Activated CD4-positive, alpha-beta T cell treated with anti-CD3 and anti-CD28 coated beads, Interleukin-10, Interleukin-2, amounts not matched to agents 100 ng/mL and 50 ng/mL, durations not matched to agents 16 hours and 8 hours (primary cell): ENCODE measurements at places on chromosomes 7 and 10.
A peak's percentile ranks its signal among the peaks of the same experiment; 100 is the strongest.

- no peak for DNase-seq
These were observed 12.7 kb upstream of the MACC1 start for GRCh38 chr7:20229646-20230500.

- DNase-seq = no peak
These were observed 20.8 kb upstream of the OPTN start for GRCh38 chr10:13078912-13079775.

DNA sequence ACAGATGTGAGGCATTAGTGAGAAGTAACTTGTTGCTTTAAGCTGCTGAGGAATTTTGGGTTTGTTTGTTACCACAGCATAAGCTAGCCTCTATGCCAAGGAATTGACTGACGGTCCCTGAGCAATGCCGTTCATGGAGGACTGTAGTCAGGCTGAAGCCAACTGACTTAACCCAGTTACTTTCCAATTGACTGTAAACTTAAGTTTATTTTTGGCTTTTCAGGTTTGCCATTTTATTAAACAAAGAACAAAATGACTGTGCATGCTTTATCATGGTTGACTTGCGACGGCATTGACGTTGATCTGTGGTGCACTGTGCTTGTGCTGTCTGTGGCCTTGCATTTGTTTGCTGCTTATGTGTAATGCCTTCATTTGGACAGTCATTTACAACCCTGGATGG is 53.5 kb downstream of the DNAJB9 start:
- peak; percentile 26 for DNase-seq

- peak; percentile 93 for DNase-seq
These were observed 81.9 kb downstream of the CREM start for GRCh38 chr10:35208536-35208935.

DNA sequence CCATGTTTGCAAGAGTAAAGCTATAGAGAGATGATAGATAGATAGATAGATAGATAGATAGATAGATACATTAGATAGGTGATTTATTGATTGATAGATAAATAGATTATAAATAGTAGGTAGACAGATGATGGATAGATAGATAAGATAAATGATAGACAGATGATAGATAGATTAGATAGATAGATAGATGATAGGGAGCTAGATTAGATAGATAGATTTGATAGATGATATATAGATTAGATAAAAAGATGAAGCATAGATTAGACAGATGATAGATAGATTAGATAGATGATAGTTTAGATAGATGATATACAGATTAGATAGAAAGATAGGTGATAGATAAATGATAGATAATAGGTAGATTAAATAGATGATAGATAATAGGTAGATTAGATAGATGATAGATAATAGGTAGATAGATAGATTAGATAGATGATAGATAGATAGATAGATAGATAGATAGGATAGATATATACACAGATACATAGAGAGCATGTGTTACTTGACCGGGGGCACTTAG is 243.3 kb upstream of the FOXK1 start:
- DNase-seq = no peak

GRCh38 chr7:1282679-1283078 is 50.0 kb downstream of the UNCX start:
- no peak for DNase-seq

DNA sequence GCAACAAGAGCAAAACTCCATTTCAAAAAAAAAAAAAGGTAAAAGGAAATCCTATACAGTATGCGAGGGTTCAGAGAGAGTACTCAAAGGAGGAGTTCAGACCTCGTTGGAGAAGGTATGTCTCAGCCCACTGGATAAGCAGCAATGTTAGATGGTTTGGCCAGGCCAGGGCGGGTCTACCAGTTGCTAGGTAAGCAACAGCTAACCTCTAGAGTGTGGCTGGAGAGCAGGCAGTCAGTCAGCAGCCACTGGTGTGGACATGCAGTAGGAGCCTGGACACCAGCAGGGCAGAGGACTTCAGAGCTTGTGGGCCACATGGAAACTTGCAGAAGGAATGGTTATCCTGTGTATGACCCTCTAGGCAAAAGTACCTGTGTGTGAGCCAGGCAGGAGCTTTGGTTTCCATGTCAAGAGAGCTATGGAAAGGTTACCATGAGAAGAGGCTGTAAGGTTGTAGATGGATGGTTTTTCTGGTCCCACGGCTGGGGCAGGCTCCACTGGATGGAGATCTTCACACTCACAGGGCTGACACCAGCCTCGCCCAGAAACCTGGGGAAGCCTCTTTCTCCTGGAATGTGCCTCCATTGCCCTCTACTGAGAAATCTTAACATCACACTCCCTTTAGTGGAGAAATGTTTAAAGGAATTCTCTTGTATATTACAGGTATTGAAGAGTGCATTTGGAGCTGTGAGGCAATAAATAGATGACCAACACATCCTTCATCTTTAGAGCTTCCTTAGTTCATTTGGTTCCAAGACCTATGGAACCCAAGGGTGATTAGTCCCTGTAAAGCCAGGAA is 63.6 kb downstream of the CCDC186 start:
- DNase-seq = no peak

GRCh38 chr10:13450069-13450468 is 78.7 kb downstream of the BEND7 start:
- DNase-seq = no peak

- peak; percentile 39 for DNase-seq
These were observed 171.8 kb upstream of the AHR start for GRCh38 chr7:17126413-17127268.

- no peak for DNase-seq
These were observed 141.4 kb downstream of the LSMEM1 start for GRCh38 chr7:112622159-112622715.

DNA sequence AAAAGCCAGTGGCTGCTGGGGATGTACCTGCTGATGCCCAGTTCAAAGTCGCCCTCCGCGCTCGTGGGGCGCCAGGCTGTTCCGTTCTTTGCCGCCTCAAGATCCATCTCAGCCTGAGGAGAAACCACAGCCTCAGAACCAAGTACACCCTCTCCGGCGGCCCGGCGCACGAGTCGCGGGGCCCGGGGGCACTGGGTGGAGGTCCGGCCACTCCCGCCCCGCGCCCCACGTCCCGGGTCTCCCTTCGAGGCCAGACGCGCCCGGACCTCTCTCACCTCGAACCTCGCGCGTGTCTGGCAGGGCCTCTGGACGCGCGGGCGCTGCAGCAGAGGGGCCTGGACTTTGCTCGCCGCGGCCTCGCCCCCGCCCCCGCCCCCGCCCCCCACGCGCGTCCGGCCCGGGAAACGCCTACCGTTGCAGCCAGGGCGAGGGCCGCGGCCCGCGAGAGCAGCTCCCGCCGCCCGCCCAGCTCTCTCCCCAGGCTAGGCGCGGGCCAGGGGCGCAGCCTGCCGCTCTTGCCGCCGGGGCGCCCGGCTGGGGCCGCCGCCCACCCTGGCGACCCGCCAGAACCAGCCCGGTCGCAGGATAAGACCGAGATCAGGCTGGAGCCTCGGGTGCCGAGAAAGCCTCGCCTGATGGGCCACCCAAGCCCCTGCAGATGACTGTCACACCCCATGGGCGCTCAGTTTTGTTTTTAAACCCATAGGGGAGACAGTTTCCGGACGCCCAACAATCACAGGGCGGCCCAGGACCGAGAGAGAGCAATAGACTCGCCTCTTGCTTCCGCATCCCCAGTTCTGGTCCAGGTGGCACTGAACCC is at the start of gene ABCB4:
Gene ABCB4, minus strand, starts transcription at position 322 of the 820 bp plus-strand sequence. Its CDS starts 215 bp downstream, at position 107.
- DNase-seq = no peak

DNA sequence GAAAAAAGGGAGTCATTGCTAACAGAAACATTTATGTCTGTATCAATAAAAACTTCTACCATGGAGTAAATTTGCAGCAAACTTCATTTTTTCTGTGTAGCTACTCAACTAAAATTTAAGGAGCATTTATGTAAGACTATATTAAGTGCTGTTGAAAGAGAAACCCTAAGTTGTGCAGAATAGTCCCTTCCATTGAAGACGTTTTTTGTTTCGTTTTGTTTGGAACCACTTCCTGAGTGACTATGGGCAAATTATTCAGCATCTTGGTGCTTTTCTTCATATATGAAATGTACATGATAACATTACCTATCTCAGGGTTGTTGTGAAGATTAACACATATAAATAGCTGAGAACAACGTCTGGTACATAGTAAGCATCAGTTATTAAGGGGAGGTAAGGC is 24.3 kb downstream of the SEM1 start:
- DNase-seq = peak; percentile 31

GRCh38 chr7:151386301-151387160 is 23.3 kb downstream of the WDR86 start:
- DNase-seq = no peak
